RPMI7951 (cell line): ENCODE measurements at places on chromosomes 7 and 10.

GRCh38 chr7:81810476-81811155 lies 40.8 kb upstream of the HGF start:
- DNase-seq = no peak

- peak; percentile 35 for DNase-seq
Observed at GRCh38 chr7:122674502-122674901, 24.4 kb downstream of the RNF133 start.

DNA sequence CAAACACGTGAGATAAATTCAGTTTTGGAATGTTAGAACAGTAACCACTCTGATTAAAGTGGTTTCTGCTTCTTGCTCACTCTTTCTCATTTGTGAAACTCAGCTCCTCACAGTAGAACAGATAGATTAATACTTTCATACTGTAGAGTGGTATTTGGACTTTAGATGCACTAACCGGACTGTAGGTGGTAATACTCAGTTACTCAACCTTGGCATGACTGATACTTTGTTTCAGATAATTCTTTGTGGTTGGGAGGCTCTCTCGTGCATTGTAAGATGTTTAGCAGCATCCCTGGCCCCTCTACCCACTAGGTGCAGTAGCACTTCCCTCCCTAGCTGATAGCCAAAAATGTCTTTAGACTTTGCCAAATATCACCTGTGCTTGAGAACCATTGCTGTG lies 37.6 kb downstream of the MCU start:
- no peak for DNase-seq

DNA sequence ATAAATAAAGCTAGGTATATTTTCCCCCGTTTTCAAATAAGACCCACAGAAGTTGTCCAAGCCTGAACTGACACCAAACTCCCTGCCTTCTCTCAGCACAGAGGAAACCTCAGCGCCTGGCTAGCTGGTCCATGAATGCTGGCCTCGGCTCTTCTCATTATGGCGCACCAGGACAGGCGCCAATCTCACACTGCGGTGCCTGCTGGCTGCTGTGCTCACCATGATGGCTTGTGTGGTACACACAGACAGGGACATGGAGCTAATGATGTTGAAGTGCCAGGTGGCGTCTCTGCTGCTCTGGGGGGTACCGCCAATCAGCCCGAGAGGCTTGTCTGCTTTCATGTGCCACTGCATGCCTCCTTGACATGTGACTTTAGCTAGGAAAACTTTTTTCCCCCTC lies 43.2 kb upstream of the USP6NL start:
- DNase-seq = no peak

DNA sequence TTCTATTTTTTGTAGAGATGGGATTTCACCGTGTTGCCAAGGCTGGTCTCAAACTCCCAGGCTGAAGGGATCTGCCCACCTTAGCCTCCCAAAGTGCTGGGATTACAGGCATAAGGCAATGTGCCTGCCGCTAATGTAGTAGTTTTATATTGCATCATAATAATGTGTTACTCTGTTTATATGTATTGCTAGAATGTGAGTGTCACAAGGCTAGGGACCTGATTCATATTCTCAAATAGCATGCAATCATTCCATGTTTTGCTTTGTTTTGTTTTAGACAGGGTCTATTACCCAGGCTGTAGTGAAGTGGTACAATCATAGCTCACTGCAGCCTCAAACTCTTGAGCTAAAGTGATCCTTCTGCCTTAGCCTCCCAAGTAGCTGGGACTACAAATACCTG lies 13.5 kb downstream of the CCL26 start:
- DNase-seq = no peak

- no peak for DNase-seq
Observed at GRCh38 chr7:95062901-95063300, 155.5 kb downstream of the PPP1R9A start.

DNA sequence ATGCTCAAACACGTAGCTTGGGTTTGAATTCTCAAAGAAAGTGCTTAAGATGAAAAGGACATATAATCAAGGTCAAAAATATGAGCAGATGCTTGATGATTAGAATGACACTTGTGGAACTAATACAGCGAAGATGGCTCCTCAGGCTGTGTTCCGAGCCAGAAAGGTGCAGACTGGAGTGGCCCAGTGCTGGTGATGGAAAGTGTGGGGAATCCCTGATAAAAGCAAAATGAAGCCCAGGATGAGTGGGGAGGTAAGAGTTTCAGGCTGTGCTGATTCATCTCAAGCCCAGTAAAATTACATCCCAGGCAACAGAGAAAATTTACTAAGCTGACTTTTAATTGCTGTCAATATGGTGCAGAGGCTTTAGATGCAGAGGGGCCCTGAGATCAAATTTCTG lies 77.8 kb upstream of the IKZF1 start:
- no peak for DNase-seq
